Stimulated activated CD4-positive, alpha-beta T cell treated with anti-CD3 and anti-CD28 coated beads, Interleukin-15, amount 100 ng/mL, for 48 hours (primary cell): ENCODE measurements at places on chromosomes 5 and 9.
A peak's percentile ranks its signal among the peaks of the same experiment; 100 is the strongest.

DNA sequence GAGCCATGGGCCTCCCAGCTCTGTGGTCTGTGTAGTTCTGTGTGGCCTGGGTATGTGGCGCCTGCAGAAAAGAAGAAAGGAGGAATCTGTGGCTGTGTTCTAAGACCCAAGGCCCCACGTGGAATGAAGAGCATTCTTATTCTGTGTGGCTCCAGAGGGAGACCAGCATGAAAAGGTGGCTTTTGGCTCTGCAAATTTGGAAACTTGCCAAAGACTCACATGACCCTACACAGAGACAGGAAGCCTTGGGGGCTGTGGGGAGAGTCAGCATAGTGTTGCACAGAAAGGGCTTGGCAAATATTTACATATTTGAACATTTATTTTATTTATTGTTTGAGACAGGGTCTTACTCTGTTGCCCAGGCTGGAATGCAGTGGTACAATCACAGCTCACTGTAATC is 193.3 kb downstream of the TMEM38B start:
- no peak for DNase-seq

DNA sequence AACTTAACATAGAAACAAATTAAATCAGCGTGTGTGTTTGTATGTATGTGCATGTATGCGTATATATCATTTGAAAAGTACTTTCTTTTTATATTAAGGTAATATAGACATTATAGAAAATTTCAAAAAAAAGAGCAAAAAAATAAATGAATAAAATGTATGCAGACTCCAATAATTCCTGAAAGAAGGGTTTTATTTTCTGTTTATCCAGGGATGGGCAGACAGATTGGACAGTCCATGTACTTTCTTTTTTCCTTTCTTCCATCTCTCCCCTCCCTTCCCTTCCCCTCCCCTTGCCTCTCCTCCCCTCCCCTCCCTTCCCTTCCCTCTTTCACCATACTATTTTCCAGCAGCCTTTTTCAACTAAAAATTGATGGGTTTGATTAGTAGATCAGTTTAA is 123.8 kb downstream of the SGCD start:
- DNase-seq: no peak

DNA sequence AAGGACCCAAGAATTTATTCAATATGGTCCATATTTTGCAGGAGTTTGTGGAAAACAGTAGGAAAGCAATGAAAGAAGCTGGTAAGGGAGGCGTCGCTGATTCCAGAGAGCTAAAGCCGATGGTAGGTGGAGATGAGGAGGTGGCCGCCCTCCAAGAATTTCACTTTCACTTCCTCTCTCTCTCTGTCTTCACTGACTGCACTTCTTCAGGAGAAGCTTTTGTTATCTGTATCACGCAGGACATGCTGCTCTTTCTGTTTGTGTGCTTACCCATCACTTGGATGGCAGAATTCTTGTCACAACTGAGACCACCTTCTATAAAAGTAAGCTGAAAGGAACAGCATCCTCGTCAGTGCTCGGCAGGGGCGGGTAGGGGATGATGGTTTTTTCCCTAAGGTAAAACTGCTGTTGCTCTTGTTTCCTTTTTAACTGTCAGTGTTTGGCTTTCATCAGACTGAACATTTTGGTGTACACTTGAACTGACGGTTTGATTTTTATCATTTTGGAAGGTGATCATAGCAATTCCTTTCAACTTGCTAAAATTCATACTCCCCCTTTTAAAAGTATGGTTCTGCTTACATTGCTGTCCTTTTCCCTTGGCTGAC is 62.4 kb upstream of the FSD1L start:
- peak; percentile 5 for DNase-seq

GRCh38 chr5:116482394-116482793 is 92.2 kb downstream of the SEMA6A start:
- no peak for DNase-seq

GRCh38 chr5:6488021-6488420 is 39.4 kb downstream of the UBE2QL1 start:
- DNase-seq: no peak

GRCh38 chr5:154372661-154373060 is 73.1 kb upstream of the SAP30L start:
- DNase-seq: no peak

GRCh38 chr5:126723643-126724042 is 53.3 kb upstream of the LMNB1 start:
- DNase-seq: no peak

- DNase-seq: no peak
Measured at GRCh38 chr9:113992994-113993393, 85.1 kb downstream of the AMBP start.

DNA sequence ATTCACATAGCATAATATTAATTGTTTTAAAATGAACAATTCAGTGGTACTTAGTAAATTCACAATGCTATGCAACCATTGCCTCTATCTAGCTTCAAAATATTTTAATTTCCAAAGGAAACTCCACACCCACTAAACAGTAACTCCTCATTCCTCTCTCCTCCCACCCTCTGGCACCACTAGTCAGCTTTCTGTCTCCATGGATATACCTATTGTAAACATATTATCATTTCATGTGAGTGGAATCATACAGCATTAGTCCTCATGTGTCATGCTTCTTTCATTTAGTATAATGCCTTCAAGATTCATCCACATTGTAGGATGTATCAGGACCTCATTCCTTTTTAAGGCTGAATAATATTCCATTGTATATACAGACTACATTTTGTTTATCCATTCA is 48.6 kb downstream of the PHF2 start:
- no peak for DNase-seq

- DNase-seq: no peak
Measured at GRCh38 chr9:96382175-96382574, 1.3 kb downstream of the SLC35D2 start.

DNA sequence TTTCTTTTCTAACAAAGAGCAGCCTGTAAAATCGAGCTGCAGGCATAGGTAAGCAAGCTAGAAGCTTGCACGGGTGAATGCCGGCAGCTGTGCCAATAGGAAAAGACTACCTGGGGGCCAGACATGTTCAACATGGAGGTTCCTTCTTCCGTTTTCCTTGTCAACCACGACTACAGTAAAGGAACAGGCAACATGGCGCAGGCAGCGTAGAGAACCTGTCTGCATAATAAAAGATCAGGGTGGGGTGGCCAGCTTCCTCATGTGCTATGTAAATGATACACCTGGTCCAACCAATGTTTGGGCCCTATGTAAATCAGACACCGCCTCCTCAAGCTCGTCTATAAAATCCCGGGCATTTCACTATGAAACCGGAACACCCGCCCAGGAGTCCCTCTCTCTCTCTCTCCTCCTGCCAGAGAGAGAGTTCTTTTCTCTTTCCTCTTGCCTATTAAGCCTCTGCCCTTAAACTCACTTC is 103.8 kb upstream of the LIFR start:
- no peak for DNase-seq

- no peak for DNase-seq
Measured at GRCh38 chr9:19281801-19282200, 51.3 kb downstream of the DENND4C start.

GRCh38 chr9:136847088-136847825 is 2.0 kb upstream of the PHPT1 start:
- DNase-seq: no peak

- DNase-seq: no peak
Measured at GRCh38 chr5:59813761-59814536, 79.6 kb downstream of the PDE4D start.

DNA sequence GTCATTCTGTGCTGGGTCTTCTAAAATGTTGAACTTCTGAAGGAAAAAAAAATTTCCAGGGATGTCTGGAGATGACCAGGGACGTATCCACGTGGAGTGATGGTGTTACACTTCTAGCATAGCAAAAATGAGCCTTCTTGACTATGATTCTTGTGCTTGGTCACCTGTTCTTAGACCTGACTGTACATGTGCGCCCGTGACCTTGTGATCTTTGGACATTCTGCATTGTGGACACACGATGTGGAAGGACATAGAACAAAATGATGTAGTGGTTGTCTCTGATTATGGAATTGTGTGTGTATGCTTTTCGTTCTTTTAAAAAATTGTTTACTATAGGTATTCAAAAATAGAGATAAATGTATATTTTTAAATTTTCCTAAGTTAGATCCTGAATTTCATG is 61.0 kb downstream of the SNX30 start:
- DNase-seq: no peak

DNA sequence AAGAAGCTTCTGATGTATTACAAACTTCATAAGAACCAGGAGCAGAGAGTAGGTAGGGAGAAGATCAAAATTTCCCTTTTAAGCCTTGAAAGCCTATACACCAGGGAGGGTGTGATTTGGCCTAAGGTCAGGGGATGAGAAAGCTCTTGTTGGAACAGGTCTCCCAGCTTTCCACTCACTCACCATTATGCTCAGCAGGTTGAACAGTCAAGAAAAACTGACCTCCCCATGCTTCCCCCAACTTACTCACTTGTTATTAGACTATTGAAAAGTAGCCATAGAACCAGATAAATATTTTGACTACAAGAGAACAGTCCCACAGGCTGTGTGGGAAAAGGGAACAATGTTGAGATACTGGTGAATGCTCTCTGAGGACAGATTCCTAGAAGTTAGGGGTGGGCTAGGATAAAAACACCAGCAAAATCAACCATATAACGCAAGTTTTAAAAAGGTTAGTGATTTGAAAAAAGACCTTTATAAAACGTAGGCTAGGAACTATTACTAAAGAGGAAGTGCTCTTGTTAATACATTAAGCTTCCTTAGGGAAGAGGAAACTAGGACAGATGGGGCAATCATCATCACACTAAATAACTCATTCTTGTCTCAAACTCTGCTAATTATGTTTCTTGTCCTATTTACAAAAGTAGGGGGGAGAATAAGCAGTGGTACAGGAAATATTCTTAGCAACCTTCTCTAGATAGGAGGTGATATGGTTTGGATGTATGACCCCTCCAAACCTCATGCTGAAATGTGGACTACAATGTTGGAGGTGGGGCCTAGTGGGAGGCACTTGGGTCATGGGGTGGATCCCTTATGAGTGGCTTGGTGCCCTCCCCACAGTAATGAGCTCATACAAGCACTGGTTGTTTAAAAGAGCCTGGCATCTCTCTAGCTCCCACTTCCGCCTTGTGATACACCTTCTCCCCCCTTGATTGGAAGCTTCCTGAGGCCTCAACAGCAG is 31.0 kb downstream of the PCDHGC5 start:
- DNase-seq: no peak

GRCh38 chr5:131463656-131464055 is 171.4 kb downstream of the RAPGEF6 start:
- DNase-seq: no peak

- no peak for DNase-seq
Measured at GRCh38 chr9:90547896-90548295, 94.7 kb downstream of the DIRAS2 start.

DNA sequence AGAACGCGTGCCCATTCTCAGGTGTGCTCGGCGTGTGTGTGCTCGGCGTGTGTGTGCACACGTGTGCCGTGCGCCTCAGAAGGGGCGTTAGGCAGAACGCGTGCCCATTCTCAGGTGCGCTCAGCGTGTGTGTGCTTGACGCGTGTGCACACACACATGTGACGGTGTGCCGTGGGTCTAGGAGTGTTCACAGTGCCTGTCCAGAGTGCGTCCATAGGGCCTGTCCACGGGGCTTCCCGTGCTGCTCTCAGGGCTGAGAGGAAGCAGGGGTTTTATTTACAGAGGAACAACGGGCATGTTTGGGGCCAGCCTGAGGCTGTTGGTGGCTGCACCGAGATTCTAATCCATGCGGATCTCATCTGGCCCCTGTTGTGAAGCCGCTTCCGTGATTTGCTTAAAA is 14.2 kb upstream of the AHRR start:
- DNase-seq: no peak

DNA sequence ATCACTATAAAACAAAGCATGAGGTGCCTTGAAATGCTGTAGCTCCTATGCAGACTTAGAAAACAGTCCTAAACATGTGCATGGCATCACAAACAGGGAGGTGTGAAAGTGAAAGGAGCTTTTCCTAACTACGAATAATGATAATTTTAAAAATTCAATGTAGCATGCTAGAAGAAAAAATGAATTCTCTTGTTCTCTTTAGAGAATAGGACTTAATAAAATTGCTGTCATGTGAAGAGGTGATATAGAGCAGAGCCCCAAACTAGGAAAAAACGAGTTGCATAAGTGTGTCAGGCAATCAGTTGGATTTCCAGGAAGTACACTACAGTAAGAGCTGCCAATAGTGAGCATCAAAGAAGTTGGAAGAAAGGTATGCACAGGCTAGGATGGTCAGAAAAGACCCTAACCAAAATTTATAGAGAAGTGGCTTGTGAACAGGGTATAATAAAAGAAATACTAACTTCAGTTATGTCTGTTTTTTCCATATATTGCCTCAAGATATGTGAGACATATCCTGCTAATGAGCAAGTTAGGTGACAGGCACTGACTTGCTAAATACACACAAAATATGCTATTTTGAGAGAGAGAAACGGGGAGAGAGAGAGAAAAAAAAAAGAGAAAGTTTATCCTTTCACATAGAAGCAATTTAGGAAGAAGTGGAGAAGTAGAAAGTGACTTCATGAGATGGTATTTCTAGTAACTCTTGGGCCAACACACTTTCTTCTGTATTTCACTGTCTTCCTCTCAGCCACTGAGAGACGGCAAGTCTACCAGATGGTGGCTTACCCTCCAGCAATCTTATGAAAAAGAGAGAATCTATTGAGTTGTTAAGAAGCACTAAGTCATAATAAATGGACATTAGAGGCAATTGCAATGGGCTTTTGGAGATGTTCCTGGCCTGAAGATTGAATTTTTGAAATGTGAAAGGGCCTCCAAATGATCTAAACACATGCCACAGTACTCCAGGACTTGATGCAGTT is 18.0 kb downstream of the ITGA2 start:
- DNase-seq: no peak

GRCh38 chr5:17839848-17840247 is 205.6 kb downstream of the TAF11L14 start:
- no peak for DNase-seq

- no peak for DNase-seq
Measured at GRCh38 chr9:69060766-69061165, 25.2 kb downstream of the FXN start.

GRCh38 chr9:696332-697323 is 144.9 kb upstream of the DMRT1 start:
- DNase-seq: no peak

DNA sequence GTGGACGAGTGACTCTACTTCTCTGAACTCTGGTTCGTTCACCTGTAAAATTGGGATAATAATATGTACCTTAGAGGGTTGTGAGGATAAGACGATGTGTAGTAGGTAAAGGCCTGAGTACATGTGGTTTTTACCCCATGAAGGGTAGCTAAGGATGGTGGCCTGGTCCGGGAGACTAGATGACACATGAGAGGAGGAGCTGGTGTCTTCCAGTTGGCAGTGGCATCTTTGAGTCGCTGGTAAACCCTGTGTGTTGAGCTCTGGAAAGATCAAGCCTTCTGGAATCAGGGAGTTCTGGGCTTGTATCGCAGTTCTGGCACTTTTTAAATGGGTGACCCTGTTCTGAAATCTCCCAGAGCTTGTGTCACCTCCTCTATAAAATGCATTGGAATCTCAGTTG is 166.4 kb upstream of the ZNF618 start:
- DNase-seq: no peak

DNA sequence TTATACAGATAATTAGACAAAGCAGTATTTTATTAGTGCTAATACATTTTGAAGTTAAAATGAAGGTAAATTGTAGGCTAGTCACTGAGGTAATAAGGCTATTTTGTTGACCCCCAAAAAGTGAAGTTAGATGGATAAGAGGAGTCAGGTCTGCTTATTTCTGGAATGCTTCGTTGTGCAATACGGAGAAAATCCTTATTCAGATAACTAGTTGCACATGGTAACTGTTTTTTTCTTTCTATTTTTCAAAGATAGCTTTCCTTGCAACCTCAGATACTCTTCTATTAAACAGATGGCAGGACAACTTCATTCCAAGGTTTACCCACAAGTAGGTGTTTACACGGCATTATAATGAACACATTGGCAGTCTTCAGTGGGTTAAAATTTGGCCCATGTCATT is 101.1 kb downstream of the TMEM174 start:
- no peak for DNase-seq
